ENCODE measurements at places on chromosomes 12 and 14. TPM values are rescaled to one million over a fixed set of nuclear protein-coding genes. Genes with fewer than 3 reads are reported as not detected.

GRCh38 chr12:114681116-114681871 is 2.7 kb downstream of the TBX3 start:
- DNase-seq = no peak

DNA sequence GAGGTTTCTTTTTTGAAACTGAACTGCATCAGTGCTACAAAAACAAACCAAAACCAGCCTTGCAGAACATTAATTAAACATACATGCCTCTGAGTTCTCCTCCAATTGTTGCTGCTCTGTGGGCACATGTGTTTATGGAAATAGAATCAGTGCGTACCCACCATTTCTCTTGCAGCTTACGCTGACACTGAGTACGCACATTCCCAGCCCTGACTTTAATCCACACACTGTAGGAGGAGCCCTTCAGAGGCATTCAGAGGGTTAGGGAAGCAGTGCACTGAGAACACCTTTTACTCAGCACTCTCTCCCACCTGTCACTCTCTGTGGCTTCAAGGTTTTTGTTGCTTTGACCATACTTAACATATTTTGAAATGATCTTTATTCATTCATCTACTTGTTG is 250.5 kb upstream of the PWP1 start:
- DNase-seq = peak; percentile 48

DNA sequence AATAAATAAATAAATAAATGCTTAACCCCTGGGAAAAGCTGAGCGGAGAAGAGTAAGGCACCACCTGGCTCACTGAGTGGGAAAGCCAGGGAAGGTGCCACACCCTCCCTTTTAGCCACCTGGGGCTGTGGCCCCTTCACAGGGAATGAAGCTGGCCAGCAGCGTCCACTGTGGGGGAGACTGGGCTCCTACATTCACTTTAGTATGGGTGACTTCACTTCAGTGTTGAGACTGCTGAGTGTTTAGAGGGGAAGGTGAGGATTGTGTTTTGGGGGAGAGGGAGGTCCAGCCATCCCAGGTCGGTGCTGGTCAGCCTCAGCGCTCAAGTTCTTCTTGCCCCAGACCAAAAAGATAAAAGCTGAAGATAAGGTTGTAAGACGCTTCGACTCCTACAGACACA is 1.6 kb downstream of the NAB2 start:
- DNase-seq = no peak

DNA sequence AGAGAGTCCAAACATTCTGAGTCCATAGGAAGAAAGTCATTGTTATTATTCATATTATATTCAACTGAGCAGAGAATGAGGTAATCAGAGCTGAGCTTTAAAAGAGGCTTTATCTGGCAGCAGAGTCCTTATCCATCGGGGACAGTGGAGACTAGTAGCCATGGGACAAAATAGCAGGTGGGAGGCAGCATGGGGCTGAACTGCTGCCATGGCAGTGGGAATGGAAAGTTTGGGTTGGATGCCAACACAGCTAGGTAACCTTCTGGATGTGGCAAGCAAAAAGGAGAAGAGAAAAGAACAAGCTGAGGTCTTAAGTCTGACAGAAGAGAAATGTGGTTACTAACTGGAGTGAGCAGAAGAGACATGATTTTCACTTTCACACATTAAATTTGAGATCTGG is 71.0 kb upstream of the CDKN3 start:
- no peak for DNase-seq

DNA sequence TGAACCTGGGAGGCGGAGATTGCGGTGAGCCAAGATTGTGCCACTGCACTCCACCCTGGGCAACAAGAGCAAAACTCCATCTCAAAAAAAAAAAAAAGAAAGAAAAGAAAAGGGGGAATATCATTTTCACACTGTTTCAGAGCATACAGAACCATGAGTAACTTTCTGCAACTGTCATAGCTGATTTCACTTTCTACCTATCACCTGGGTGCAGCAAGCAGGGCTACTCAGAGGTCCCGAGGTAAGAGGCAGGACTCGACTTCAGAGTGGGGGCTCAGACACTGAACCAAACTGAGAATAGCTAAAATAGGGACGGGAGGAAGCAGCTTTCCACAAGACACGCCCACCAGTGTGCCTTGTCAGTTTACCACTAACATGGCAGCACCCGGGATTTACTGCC is 29.8 kb downstream of the OR10P1 start:
- no peak for DNase-seq

DNA sequence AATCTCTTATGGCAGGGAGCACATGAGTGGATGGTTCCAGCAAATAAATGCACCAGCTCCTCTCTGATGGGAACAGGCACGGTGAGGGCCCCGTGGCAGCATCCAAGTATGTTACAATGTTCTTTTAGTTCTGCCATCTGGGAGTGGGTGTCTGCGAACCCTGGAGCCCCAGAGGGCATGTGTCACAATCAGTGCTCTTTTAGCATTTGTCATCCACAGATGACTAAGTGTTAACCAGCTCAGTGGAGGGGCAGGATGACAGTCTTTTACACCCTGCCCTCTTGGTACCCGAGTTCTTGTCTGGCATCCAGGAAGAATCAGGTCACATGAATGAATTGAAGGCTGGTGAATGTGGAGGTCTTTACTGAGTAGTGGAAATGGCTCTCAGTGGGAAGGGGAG is 560.4 kb upstream of the FLRT2 start:
- DNase-seq = no peak

DNA sequence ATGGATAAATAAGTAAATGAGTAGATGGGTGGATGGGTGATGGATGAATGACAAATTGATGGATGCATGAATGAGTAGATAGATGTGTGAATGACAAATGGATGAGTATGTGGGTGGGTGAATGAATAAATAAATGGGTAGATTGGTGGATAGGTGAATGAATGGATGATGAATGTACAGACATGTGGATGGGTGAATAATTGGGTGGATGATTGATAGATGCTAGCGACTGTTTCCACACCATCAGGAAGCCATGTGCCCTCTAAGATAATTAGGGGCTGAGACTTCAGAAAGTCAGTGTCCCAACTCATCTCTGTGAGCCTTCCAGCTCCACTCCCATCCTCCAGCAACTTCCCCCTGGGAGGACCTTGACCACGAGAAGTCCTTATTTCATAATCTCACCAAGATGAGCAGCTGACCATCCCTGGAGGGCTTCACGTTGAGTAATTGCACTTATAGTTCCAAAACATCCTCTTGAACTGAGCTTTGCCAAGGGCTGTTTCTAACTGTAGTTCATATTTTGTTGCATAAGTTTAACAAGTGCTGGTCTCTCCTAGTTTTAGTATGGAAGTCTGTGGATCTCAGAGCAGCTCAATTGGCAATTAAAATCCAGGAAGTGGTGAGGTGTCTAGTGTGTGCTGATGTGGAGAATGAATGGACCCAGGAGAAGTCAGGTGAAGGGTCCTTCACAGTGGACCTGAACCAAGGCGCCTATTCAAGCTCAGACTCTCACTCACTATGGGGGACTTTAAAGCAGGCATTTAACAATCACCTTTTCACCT is 295.7 kb downstream of the ADGRD1 start:
- DNase-seq = no peak

GRCh38 chr12:19654650-19655376 is 215.5 kb downstream of the AEBP2 start:
- DNase-seq = no peak

- no peak for DNase-seq
These were observed 719 bp upstream of the SRSF9 start for GRCh38 chr12:120470150-120470784.

DNA sequence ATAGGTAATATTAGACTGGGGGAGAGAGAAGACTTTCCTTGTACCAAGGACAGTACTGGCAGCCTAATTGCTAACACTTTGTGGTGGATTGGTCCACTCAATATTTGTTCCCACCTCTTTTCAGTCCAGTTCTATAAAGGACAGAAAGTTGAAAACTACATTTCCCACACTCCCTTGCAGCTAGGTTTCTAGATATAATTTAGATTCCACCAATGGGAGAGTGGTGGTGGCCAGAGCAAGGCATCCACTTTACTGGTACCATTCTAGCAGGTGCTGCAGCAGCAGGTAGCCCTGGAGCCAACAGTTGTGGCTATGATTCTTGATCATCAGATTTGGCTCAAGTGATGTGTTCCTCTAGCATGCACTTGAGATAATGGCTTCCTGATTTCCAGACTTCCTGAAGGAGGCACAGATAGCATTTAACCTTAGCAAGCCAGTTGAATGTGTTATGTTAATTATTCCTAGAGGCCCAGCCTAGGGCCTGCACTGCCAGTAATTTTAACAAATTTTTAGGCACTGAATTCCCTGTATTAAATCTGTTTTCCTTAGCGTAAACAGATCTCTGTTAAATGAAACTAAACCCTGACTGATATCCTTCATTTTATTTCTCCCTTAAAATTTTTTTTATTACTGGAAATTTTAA is 24.4 kb downstream of the SLC38A1 start:
- DNase-seq = no peak

DNA sequence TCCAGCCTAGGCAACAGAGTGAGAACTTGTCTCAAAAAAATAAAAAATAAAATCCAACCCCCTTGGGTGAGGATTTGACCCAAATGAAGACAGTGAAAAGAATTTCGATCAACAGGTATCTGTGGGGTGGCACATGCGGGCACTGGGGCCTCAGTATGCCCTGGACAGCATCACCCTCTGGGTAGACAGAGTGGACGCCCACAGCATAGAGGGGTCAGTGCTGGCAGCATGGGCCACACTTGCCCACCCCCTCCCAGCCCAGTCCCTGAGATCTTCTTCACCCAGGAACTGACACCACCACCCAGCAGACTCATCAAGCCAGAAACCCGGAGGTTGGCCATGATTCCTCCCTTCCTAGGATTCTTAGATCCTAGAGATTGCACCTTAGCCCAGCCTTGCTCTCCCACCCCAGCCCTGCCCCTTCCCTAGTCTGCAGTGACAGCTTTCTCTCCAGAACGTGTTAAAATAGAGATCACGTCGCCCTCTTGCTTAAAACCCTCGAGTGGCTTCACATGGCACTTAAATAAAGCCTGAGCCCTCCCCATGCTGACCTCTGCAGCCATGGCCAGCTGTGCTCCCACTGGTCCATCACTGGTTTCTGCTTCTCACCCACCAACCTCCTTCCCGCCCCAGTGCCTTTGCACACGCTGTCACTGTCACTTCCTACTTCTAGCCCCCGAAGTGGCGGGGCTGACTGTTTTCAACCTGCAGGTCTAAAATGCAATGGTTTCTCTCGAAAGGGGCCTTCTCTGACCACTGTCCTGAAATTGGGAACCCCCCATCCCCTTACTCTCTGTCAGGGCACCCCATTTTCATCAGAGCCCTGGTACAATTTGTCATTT is 26.2 kb upstream of the DYNC1H1 start:
- DNase-seq = no peak

DNA sequence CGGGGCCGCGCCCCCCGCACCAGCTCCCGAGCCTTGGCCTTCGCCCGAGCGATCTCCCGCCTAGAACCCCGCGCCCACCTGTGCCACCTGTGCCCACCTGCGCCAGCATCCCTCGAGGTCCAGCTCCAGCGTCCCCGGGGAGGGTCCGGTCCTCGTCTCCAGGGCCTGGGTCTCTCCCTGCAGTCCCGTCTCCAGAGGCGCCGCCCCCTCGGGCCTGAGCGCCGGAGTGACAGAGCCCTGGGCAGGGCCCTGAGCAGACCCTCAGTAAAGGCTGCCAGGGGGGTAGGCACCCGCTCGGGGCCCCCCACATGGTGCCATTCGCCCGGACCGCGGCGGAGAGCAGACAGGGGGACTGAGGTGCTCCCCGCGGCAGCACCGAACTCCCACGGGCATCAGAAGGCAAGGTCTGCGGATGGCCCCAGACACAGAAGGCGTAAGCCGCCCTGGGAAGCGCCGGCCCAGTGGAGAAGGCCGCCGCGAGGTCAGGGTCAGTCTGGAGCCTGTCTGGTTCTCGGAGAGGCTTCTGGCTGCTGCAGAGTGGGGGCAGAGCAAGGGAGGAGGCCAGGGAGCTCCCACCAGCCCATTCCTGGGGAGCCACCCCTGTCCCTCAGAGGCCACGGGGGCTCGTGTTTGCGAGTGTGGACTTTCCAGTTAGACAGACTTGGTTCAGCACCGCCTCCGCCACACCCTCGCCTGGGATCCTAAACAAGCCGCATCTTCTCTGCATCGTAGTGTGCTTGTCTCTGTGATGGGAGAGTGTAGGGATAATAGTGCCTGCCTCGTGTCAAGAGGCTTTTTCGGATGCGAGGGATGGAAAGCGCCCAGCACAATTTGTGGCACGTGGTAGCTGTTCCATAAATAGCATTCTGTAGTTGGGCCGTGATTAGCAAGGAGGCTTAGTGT is 1.1 kb upstream of the PPP1R13B start:
- DNase-seq = peak; percentile 33

GRCh38 chr14:105913861-105914260 is 387.5 kb downstream of the TMEM121 start:
- no peak for DNase-seq

GRCh38 chr14:42715316-42715715 is 1108.6 kb downstream of the LRFN5 start:
- no peak for DNase-seq

GRCh38 chr12:5441497-5442236 is 9.8 kb downstream of the NTF3 start:
- no peak for DNase-seq

DNA sequence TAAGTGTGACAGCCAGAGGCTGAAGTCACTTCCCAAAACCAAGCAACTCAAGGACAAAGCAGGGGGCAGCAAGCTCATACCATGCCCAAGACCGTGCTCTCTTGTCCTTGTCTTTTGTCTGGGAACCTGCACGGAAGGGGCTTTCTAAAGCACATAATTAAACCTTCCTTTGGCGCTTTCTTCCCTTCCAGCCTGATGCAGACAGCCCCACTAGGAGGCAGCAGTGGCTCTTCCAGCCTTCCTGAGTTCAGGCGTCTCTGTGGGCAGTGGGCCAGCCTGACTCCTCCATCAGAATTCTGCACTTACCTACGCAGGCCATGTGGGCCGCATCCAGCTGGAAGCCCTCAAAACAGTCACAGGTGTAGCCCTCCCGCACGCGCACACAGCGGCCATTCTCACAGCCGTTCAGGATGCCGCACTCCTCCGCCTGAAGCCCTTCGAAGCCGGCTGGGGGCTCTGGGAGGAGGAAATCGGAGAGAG is 7.6 kb downstream of the ISCA2 start:
- peak; percentile 93 for DNase-seq

DNA sequence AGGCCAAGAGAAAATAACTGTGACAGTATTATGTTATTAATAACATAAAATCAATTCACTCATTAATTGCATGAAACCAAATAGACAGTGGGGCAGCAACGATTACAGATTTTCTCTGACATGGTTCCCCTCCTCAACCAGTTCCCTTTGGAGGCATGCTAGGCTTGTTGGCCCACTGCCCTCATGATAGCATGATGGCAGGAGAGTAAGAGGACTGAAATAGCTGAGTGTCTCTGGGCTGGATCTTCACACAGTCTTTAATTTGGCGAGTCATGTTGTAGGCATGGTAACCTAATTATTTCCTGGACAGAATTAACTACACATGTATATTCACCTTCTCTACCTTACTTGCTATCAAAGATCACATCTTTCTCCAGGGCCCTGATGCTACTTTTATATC is 266.2 kb upstream of the PELI2 start:
- no peak for DNase-seq

Gene WIF1
- polyA plus RNA-seq = 8.1 TPM

Gene CHPT1
- polyA plus RNA-seq = 18.4 TPM

Gene DIP2B
- 23.0 TPM for polyA plus RNA-seq

Gene TNFAIP2
- polyA plus RNA-seq = 19.6 TPM

Gene WNT1
- polyA plus RNA-seq = not detected

Gene GYS2
- polyA plus RNA-seq = not detected

Gene EIF2B1
- polyA plus RNA-seq = 36.4 TPM

Gene PAX9
- polyA plus RNA-seq = 2.8 TPM

Gene SMCO2
- polyA plus RNA-seq = 0.39 TPM
